LNCaP clone FGC (cell line): ENCODE measurements at places on chromosomes 1 and 21.

GRCh38 chr1:55039342-55040082 lies at the start of gene PCSK9:
PCSK9 (plus strand) TSS chr1:55039548; CDS start chr1:55039838, 290 bp downstream.
- DNase-seq, result no peak

- DNase-seq, result no peak
Observed at GRCh38 chr21:19123053-19123452, 719.5 kb upstream of the TMPRSS15 start.

GRCh38 chr1:192903142-192903541 lies 94.3 kb downstream of the RGS2 start:
- no peak for DNase-seq

DNA sequence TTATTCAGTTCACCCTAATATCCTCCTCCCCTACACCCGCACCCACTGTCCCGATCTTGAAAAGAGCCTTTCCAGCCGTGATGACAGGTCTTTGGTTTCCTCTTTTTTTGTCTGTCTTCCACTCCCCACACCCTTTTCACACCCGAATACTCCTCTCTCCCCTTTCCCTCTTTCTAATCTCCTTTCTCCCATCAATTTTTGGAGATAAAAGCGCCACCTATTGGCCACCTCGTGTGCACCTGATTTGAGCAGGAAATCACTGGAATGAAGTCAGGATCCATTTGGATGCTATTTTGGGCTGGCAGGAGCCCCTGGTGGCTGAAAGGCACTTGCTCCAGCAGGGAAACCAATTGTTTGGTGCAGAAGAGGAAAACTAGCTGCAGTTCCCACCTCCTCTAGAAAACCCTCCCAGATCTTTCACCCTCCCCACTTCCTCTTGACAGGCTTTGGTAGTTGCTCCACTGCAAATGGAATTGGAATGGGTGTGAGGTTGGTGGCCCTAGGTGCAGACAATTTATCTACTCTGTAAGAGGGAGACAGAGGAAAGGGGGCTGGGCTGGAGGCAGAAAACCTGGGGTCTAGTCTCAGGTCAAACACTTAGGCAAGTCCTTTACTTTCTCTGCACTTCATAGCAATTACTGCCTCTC lies 8.4 kb downstream of the FOXE3 start:
- peak; percentile 39 for DNase-seq

DNA sequence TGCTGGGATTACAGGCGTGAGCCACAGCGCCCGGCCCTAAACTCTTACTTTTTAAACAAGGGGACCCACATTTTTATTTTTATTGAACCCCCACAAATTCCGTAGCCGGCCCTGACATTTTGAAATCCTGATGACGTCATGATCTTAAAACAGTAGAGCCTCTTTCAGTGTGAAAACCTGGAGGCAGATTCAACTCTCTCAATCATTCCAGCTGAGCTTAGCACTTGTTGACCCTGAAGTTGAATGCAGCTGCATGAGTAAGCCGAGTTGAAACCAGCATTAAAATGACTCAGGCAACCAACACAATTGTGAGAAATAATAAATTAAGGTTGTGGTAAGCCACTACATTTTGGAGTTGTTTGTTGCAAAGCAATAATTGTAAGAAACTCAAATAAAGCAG lies 93.9 kb upstream of the ADGRL4 start:
- no peak for DNase-seq

- no peak for DNase-seq
Observed at GRCh38 chr1:208985231-208985630, 598.3 kb upstream of the CAMK1G start.
